Stimulated activated CD8-positive, alpha-beta memory T cell treated with anti-CD3 and anti-CD28 coated beads, Interleukin-15, amount 100 ng/mL, for 4 hours (primary cell): ENCODE measurements at places on chromosomes 13 and 19.

DNA sequence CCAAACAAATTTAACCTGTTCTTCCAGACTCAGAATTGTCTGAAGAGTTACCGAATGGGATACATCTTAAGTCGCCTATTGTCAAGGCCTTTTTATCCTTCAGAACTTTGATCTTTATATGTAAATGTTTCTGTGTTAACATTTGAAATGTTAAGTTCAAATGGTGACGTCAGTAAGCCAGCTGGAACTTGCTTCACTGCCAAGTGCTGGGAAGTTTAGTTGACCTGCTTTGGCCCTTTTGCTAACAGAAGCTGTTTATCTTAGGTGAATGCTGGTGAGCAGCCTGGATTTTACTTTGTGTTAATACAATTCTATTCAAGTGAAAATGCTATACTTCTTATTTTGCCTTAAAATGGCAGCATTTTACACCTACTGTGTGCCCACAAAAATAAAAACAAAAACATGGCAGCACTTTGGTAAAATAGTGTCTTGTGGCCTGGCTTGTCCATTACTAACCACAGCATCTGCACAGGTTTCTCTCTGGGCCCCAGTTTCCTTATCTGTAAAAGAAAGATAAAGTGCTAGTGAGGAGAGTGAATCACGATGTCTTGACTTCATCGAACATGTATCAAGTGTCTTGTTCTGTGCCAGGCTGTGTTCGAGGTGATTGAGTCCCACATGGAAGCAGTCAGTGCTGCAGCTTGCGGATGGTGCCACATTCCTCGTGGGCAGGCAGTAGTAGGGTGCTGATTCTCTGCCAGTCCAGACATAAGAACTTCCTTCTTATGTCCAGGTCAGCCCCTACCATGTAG is 2.2 kb downstream of the NAXD start:
- DNase-seq = no peak

DNA sequence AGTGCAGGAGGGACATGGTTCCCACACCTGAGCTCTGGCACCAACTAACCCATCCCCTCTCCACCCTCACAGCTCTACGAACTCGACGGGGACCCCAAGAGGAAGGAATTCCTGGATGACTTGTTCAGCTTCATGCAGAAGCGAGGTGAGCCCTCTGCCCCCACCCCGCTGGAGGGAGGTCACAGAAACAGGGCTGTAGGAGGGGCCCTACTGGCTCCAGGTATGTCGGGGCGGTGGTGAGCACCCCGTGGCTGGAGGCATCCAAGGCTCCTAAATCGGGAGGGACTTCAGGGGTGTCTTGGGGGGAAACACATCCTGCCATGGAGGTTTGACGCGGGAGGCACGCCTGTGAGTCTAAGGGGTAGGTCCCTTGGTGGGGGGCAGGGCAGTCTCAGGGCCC is 24.1 kb upstream of the WDR18 start:
- no peak for DNase-seq

DNA sequence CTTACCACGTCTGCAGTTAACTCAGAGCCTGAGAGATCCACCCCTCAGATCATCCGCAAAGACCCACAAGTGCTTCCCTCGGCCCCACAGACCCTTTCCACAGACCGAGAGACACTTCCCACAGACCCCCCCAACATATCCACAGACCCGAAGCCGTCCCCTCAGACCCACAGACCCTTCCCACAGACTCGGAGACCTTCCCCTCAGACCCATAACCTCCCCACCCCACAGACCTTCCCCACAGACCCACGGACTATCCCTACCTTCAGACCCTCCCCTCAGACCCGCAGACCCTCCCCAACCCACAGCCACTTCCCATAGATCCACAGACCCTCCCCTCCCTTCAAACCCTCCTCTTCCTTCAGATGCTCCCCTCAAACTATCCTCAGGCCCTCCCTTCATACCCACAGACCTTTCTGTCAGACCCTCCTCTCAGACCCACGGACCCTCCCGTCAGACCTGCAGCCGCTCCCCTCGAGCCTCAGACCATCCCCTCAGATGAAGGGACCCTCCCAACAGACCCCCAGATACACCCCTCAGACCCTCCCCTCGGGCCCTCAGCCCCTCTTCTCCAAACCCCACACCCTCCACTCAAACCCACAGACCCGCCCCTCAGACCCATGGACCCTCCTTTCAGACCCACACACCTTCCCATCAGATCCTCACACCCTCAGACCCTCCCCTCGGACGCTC is 20.1 kb upstream of the TFDP1 start:
- DNase-seq = no peak

DNA sequence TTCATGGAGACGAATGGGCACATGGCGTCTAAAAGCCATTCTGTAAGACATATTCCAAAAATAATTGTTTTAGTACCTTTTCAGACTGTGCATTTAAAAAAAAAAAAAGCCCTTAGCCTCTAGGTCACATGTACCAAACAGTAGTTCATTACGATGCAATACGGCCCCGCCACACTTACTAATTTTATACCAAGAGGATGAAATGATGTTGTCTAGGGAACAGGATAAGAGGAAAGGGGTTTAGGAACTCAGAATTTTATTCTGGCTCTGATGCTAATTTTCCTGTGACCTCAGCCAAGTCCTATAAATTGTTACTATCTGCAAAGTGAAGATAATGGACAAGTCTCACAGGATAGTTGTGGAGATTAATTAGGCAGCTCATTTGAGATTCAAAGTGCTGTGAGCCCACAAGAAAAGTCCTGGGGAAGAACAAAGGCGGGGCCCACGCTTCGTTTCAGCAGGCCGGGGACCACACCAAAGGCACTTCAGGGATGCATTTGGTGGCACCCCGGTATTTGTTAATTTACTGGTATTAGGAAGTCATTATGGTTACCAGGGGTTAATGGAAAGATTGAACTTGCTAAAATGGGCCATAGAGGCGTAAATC is 511.1 kb downstream of the IRS2 start:
- no peak for DNase-seq

- no peak for DNase-seq
Measured at GRCh38 chr13:31385540-31385939, 185.8 kb downstream of the B3GLCT start.

GRCh38 chr13:63896321-63896720 is 2480.7 kb upstream of the PCDH20 start:
- no peak for DNase-seq

DNA sequence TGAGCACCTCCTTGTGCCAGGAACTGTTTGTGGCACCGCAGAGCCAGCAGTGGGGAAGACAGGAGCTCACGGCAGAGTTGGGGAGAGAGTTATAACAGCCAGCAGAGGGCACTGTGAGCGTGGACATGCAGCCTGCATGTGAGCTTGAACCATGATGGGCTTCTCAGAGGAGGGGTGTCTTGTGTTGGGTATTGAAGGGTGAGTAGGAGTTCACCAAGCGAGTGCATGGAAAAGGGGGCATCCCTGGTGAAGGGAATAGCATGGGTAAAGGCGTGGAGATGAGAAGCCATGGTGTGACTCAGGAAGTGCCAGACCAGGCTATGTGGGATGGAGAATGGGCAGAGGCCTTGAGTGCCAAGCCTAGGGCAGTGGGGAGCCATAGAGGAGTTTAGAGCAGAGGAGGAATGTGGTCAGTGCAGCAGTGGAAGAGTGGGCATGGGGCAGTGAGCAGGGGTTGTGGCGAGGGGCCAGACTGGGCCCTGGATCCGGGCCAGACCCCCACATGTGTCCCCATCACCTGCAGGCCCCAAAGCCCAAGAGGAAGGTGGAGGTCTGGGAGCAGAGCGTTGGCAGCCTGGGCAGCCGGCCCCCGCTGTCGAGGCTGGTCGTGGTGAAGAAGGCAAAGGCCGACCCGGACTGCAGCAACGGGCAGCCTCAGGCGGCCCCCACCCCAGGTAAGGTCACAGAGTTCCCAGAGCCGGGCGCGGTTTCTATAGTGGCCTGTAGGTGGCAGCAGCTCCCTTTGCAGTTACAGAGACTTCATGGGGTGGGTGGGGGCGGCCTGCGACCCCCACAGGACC is 11.8 kb upstream of the SHD start:
- peak; percentile 23 for DNase-seq

DNA sequence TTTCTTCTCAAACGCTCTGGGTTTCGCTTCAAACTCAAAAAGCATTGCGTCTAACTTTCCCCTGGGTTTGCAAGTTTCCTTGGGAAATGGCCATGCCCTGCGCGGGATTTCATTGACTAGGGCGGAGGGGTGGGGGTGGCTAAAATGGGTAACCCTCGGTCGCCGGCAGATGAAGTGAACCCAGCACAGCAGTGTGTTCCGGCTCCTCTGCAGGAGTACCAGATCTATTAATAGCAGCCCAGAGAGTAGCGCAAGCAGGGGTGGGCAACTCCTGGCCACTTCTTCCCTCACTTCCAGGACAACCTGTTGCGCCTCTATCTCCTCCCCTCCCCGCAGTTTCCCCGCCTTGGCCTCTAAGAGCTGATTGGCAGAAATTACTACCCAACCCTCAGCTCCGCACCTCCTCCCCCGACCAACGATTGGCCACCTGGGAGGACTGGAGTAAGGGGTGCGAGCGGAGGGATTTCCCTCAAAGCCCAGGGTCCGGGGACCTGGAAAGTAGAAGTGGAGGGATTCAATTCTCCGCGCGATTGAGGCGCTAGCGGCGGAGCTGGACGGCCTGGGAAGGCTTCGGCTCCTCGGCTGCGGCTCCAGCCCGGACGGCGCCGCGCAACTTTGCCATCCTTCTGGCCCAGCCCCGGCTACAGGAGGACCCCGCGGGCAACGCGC is at the start of gene FREM2:
FREM2 (plus strand) TSS at position 501 of the 669 bp plus-strand sequence. CDS start 268 bp downstream, outside the sequence.
- no peak for DNase-seq

DNA sequence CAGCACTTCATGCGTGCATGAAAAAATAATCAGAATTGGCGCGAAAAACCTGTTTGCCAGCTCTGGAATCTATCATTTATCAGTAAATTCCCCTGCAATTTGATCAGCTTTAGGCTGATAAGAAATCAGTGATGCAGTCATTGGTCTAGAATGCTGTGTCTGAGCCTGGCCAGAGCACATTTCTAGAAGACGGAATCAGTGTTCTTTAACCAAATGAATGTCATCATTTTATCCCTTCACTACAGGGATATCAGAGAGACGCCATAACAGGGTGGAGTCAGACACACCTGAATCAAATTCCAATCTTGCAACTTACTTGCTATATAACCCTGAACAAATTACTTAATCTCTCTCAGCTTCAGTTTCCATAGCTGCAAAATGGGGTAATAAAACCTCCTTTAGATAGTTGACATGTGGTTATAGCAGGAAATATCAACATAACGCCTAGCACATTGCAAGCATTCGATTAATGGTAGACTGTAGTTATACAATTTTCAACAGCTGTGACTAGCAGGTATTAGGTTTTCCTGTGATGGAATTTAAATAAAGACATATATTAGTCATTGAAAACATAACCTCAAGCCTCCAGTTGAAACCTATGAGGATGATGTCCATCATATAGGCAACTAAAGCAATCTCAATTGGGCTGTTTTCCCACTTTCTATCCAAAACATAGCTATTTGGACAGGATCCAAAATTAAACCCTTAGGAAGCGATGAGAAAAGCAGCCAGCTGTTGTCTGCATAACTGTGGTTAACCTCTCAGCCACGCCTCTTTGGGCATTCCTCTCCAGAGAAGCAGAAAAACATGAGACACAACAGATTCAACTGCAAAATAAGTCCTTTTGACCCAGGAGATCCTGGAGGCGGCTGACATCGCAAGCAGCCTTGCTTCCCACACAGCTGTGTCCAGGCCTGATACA is 51.6 kb upstream of the UBL3 start:
- DNase-seq = no peak

DNA sequence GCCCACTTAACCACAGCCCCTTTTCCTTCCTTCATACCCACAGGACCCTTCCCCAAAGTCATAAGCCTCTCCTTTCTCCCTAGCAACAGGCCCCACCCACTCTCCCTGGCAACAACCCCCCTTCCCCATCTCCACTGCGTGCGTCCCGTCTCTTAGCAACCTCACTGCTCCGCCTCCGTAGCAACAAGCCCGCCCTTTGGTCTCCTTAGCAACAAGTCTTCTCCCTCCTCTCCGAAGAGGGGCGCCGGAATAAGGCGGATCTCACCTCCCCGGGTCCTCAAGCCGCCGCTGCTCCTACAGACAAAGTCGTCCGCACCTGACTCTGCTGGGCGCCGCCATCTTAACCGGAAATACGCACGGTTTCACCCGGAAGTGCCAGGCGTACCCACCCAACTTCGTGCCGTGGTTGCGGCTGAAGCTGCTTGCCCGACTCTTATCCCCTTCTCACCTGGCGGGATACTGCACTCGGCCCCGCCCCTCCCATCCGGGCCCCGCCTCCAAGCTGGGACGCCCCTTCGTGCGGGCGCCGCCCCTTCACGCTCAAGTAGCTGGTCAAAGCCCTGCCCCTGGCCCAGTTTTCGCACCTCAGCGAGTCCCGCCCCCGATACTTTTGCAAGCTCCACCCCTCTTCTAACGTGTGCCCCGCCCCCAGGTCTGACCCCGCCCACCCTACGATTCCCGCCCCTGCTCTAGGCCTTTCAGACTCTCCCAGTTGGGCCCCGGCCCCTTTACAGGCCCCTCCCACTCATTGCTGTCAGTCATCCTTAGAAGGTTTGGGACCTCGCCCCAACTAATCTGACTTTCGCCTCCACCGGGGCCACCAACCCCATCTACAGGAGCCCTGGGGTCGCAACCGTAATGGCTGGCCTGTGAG is at the start of gene HSPBP1:
HSPBP1 (minus strand) TSS at position 341 of the 874 bp plus-strand sequence. CDS start 502 bp downstream, outside the sequence.
- peak; percentile 87 for DNase-seq

- peak; percentile 50 for DNase-seq
Measured at GRCh38 chr19:38213911-38214625, 10.0 kb downstream of the DPF1 start.

- no peak for DNase-seq
Measured at GRCh38 chr13:52810011-52810410, 38.4 kb downstream of the PCDH8 start.

DNA sequence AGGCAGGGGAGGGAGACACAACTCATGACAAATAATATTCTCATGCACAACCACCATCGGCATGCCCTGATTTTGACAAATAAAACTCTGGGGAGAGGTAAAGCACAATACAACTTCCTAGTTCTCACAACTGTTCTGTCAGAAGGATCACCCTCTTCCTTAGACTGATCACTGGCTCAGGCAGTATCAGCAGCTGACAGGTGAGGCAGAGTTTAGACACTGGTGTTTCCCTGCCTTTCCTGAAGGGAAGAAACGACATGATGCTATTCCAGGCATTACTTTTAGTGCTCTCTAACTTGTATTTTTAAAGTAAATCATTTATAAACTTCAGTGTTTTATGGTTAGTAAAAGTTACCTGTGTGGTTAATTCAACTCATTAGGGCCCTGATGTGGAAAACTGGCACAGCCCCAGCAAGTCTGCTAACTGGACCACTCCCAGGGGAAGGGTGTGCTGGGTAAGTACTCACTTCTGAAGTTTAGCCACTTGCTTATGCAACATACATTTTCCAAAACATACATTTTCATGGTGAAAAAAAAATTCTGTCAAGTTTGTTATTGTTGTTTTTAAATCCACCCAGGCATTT is 82.8 kb downstream of the CRYL1 start:
- no peak for DNase-seq
